ENCODE measurements at places on chromosomes 13 and 19.

GRCh38 chr19:7674010-7675005 is 2.6 kb upstream of the MCEMP1 start:
- no peak for DNase-seq

DNA sequence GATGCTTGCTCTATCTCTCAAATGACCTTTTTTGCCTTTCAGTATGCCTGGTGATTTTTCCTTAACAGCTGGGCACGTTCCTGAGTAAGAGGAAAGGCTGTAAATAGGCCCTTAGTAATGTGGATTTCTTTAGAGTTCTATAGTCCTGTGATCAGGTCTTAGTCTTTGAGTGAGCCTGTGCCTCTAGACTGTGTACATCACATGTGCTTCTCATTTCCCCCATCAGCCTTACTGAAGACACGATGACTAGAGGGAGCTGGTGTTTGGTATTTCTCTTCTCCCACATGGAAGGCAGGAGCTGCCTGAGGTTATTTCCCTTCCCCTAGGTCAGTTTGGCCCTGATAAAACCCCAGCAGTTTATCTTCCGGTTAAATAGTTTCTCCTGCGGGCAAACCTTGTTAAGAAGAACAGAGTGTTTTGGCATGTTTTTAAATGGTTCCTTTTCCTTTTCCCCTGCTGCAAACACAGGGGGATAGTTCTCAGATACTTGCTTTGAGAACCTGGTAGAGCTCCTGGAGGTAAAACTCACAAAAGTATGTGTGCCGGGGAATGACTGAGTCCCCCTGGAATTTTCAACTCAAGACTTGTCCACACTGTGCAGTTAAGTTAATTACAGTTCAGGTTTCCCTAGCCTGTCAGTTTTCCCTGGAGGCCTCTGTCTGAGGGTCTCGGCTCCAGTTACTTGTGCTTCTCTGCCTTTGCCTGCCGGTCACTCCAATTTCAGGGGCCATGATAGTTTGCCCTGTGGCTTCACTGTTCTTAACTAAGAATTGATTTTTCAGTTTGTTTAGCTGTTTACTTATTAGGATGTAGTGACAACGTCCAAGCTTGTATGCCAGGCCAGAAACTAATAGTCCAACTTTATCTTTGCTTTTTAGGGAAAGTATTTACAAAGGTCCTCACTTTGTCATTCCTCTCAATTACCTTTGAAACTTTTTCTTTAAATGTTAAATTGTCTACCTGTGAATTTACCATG is 94.4 kb downstream of the URI1 start:
- no peak for DNase-seq

DNA sequence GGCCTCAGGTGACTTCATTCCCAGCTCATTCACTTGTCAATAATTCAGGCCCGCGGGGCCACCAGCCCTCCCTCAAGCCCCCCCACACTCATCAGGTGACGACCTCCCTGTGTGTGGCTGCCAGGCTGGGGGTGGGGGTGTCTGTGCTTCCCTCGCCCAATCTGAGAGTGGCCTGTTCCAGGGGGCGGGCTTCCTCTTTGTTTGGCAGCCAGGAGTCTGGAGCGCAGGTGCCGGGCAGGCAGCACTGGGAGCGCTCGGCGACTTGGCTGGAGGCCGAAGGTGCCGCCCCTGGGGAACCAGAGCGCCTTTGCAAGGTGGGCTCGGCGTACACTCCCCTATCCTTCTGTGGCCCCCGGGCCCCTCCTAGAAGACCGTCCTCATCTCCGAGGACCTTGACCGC is 5.4 kb upstream of the ZNF98 start:
- no peak for DNase-seq

GRCh38 chr13:79686441-79686840 is 205.5 kb downstream of the NDFIP2 start:
- no peak for DNase-seq

DNA sequence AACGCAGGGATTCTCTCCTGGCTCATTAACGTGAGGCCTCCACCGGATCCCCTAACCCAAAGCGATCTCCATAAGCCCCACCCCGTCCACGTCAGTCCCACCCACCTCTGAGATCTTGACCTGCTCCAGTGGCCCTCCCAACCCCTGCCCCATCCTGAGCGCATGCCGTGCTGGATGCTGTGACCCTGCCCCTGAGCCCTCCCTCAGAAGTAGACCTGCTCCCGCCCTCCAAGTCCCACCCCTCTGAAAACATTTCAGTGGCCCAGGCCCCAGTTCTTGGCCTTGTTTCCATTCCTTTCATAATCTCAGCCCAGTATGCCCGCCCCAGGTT is 19.9 kb downstream of the LMTK3 start:
- DNase-seq, result no peak

GRCh38 chr13:76732367-76732766 is 153.8 kb downstream of the KCTD12 start:
- DNase-seq, result no peak

GRCh38 chr13:99367106-99367616 is 60.0 kb upstream of the GPR183 start:
- DNase-seq, result no peak

Measured in HS-27A (cell line).